ENCODE measurements at places on chromosomes 5 and 9.
A peak's percentile ranks its signal among the peaks of the same experiment; 100 is the strongest.

DNA sequence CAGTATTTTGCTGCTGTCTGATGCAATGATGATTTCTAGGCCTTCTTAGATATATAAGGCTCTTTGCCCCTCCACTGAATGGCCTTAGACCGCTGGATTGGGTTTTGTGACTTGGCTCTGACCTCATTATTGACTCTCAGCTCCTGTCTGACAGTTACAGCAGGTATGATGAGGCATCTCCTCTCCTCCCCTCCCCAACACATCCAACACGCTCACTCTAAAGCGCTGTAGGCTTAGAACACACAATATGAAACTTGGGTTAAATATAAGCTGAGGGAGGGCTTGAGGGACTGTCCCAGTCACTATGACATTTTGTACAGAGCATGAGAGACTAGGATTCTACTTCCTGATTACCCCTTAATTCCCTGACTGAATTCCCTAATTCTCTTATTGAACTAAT lies 18.8 kb upstream of the CER1 start:
- no peak for DNase-seq

DNA sequence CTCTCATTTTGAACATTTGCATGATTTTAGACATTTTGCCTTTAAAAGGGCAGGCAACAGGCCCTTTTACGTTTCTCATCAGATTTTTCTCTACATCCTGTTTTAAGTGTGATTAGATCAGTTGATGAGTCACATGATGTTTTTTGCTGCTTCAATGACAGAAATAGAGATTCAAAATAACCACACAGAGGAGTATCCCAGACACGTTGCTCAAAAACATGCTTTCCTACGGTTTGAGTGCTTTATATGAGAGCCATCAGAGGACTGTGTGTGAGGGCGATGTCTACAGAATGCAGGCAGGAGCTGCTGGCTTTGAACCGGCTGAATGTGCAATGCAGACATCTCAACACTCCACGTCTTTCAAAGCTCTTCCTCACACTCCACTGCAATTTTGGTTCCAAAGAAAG lies 42.1 kb downstream of the OTULIN start:
- DNase-seq = no peak

- no peak for DNase-seq
Observed at GRCh38 chr9:96299823-96300222, 2.2 kb downstream of the HSD17B3 start.

DNA sequence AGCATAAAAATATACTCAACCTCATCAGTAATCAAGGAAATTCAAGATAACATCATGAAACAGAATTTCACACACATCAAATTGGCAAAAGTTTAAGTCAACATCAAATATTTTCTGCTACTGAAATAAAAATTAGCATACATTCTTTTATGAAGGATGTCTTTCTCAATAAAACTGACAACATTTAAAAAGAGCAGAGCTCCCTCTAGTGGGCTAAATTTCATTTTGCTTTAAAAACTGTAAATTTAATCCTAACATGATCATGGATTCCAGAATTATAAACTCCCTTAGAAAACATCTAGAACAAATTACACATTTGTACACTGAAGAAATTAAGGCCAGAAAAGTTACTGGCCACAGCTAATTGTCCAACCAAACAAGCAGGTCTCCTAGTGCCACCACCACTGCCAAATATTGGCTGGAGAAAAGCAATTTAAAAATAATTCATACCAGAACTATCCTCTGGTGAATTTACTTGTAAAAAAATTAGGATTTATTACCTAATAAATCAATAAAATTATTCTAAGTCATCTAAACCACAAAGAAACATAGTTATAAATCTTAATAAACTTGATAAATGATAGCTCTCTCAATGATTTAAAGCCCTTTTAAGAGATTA lies 31.2 kb downstream of the DEPDC1B start:
- DNase-seq = no peak

- no peak for DNase-seq
Observed at GRCh38 chr5:175264406-175264805, 179.6 kb downstream of the DRD1 start.

DNA sequence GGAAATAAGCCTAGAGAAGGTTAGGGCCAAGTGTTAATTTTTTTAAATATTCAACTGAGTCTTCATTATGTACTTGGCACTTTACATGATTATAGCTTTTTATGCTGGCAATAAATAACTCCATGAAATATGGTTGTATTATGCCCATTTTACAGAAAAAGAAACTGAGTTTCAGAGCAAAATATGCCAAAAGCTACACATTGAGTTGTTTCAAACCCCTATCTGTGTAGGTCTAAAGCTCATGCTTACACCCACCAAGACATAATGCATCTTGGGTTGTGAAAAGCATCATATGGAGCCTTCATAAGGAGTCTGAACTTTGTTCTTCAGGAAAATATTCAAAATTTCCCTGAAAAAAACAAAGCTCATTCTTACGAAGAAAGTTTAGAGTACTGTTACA lies 14.6 kb downstream of the TTLL11 start:
- DNase-seq = no peak

- no peak for DNase-seq
Observed at GRCh38 chr9:36551129-36551528, 21.6 kb upstream of the MELK start.

GRCh38 chr9:127976498-127976897 lies 4.3 kb downstream of the EEIG1 start:
- DNase-seq = no peak

DNA sequence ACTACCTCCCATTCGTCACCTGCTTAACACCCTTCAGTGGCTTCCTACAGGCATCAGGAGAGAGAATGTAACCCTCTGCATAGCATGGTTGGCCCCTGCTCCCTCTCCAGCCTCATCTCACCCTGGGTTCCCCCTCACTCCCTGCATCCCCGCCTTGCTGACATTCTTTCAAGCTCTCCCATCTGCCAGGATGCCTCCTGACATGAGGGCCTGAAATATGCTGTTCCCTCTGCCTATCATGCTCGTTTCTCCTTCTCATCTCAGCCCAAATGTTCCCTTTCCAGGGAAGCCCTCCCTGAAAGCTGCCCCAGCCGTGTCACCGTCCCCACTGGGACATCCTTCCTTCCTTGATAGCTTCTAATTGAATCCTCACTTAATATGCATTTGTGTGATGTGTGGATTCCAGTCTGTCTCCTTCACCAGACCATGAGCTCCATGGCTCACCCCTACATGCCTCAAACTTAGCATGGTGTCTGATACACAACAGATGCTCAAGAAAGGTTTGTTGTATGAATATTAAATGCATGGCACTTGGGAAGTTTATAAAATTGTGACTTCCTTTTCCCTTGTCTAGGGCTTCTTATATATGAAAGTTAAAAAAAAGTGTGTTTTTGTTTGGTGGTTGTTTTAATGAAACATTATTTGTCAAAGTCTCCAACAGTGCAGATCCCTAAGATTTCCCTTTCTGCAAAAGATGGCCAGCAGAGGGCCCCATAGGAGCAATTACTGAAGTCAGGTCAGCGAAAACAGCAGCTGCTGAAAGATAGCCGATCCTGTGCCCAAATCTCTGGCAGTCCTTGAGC lies 7.3 kb upstream of the C5orf58 start:
- DNase-seq = peak; percentile 32

DNA sequence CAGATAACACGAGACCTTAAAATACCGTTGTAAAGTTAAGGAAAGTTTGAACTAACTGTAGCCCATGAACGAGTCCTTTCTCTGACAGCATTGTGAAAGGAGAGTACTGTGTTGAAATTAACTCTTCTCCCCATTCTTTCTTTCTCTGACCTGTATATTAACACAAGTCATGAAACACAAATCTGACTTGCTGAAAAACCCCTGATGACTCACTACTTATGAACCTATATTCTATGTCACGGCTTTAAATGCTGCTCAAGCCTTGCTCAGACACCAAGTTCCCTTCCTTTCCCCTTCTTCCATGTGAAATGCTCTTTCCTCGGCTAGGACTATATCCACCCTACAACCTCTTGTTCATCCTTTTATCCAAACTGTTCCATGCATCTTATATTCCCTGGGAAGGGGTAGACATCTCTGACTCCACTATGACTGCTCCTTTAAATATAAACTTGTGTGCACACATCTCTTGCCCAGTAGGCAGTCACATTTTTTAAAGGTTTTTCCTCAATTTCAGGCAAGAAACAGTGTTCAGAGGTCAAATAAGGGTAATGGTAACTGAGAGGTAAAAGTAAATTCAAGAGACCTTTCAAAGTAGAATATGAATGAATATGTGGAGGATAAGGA lies 142.9 kb downstream of the NFIB start:
- no peak for DNase-seq

GRCh38 chr9:133207540-133208170 lies 1.4 kb downstream of the OBP2B start:
- no peak for DNase-seq

DNA sequence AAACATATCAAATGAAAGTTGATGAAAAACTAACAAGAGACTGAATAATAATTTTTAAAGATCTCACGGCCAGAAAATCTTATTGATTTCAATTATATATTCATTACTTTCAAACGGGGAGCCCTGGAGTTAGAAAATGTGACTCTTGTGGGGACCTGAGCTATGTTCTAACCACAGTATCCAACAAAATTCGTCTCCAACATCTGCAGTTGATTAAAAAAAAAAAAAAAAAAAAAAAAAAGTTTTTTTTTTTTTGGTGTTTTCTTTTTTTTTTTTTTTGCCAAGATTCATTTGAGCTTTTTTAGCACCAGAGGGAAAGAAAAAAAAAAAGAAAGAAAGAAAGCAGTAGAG lies 144.3 kb upstream of the PIK3R1 start:
- DNase-seq = no peak

DNA sequence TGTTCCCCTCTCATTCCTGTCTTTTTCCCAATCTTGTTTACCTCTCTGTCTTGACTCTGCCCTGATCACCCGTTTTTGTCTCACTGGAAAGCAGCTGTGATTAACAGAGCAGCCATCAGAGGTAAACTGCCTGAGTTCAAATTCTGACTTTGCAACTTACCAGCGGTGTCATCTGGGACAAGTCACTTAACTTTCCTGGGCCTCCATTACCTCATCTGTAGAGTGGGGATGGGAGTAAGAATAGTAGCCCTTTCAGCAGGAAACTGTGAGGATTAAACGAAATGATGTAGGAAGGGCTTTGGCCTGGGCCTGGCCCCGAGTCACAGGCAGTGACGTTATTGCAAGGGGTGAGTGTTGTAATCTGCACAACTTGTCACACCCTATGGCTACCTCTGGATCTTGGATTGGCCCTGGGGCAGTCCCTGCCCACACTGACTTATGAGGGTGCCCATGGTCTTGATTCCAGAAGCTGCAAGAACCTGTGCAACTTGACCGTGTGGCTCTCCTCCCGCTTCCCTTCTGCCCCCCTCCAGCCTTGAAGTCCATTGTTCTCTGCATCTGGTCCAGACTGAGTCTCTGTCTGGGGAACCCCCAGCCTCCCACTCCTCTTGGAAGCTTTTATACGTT lies 657 bp upstream of the PCDH12 start:
- DNase-seq = no peak

- DNase-seq = no peak
Observed at GRCh38 chr9:120107138-120107537, 472.8 kb downstream of the CDK5RAP2 start.

GRCh38 chr5:163718272-163718671 lies 212.9 kb downstream of the MAT2B start:
- no peak for DNase-seq

DNA sequence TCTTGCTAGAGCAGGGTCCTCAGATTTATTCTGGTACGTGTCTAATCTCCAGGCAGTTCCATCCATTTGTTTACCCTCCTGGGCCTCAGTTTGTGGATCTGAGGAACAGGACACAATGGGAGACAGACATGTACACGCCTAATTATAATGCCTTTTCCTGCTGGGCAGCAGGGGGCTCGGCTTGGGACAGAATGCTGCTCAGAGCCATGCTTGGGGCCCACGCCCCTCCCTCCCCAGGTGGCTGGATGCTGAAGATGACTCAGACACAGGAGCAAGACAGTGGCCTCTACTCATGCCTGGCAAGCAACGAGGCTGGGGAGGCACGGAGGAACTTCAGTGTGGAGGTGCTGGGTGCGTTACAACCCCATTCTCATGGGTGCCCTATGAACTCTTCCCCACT lies 72.7 kb upstream of the ASS1 start:
- DNase-seq = no peak

DNA sequence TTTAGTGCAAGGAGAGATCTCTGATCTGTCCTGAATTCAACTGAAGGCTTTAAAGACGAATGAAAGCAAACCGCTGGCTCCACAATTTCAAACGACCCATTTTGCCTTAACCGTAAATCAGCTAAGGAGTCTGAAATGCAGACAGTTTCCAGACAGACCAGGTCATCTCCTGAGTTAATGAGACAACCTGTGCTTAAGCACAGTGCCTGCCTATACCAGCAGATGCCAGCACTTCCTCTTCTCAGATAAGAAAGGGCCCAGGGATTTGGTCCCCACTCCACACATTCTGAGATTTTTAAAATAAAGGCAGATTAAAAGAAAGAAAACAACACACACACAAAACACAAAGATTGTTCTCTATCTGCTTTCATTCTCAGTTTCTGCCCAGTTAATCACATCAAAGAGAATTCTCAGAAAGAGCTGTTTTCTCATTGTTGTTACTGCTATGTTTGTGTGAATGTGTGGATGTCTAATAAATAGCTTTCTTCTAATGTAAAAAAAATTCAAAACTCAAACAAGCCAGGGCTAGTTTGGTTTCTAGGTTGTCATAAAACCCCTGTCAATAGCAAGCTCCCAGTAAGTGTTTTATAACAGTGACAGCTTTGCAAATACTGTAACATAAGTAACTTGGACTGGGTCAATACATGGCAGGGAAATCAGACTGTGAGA lies 157.7 kb upstream of the SLC24A2 start:
- no peak for DNase-seq

- DNase-seq = no peak
Observed at GRCh38 chr5:1080432-1080831, 31.4 kb downstream of the SLC12A7 start.

- DNase-seq = no peak
Observed at GRCh38 chr5:172059661-172060100, 53.2 kb upstream of the FBXW11 start.

DNA sequence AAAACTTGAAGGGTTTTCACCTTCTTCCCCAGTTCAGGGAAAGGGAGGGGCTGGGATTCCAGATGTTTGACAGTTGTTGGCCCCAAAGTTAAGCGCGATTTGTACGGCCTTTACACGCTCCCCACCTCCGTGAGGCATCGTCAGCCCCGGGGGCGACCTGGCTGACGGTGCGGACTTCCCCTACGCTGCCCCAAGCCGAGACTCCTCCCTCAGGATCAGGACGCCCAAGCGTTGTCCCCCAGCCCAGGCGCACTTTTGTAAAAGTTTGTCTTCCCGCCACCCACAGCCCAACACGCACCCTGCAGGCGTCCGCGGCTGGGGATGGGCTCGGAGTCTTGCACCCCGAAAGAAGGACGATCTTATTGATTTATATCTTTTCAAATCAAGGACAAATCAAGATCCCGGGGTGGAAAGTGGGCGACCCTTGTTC lies 713 bp downstream of the MOB3B start:
- DNase-seq = peak; percentile 45
